ENCODE measurements at places on chromosomes 6 and 20. TPM values are rescaled to one million over a fixed set of nuclear protein-coding genes. Genes with fewer than 3 reads are reported as not detected.

The PCMTD2 gene
- total RNA-seq, result 37.8 TPM

The MDFI gene
- total RNA-seq, result 144 TPM

The SEMG1 gene
- not detected for total RNA-seq

The AIF1 gene
- total RNA-seq, result not detected

The RGS19 gene
- 18.3 TPM for total RNA-seq

The TCP11 gene
- not detected for total RNA-seq

The HUS1B gene
- 1.3 TPM for total RNA-seq

The ZBP1 gene
- not detected for total RNA-seq

The OOEP gene
- not detected for total RNA-seq

The NR2E1 gene
- not detected for total RNA-seq

The ANKRD66 gene
- not detected for total RNA-seq

The ANKS1A gene
- total RNA-seq, result 18.0 TPM

The POU3F2 gene
- 1.9 TPM for total RNA-seq

The BEND3 gene
- total RNA-seq, result 3.7 TPM

The KIF25 gene
- not detected for total RNA-seq

The ADGRF1 gene
- 0.05 TPM for total RNA-seq

The HDGFL1 gene
- total RNA-seq, result not detected

The BIRC7 gene
- total RNA-seq, result 2.9 TPM

The PFDN4 gene
- 28.3 TPM for total RNA-seq

The ID4 gene
- total RNA-seq, result 12.0 TPM

The COL11A2 gene
- 1.3 TPM for total RNA-seq

The BPIFB1 gene
- not detected for total RNA-seq

The WFDC12 gene
- not detected for total RNA-seq

The SRSF6 gene
- total RNA-seq, result 149 TPM

The EEF1A2 gene
- 37.6 TPM for total RNA-seq

The ERVFRD-1 gene
- not detected for total RNA-seq

The FOXS1 gene
- 26.0 TPM for total RNA-seq

The SRMS gene
- not detected for total RNA-seq

The C6orf163 gene
- 1.6 TPM for total RNA-seq

The KCNK16 gene
- total RNA-seq, result not detected

The CASS4 gene
- total RNA-seq, result 2.3 TPM

The MYBL2 gene
- total RNA-seq, result 6.2 TPM

The DEFB125 gene
- total RNA-seq, result not detected

The PERP gene
- total RNA-seq, result 36.4 TPM

The CST4 gene
- total RNA-seq, result not detected

The GPR63 gene
- total RNA-seq, result 1.6 TPM

The FNDC1 gene
- 8.6 TPM for total RNA-seq

The RSPH3 gene
- total RNA-seq, result 10.2 TPM

The TCF19 gene
- 2.5 TPM for total RNA-seq

The MAVS gene
- 38.4 TPM for total RNA-seq

The MOXD1 gene
- 3.5 TPM for total RNA-seq

The FKBP1C gene
- total RNA-seq, result 0.32 TPM

The SYTL3 gene
- 1.2 TPM for total RNA-seq

The EPB41L2 gene
- 120 TPM for total RNA-seq

The TFAP2D gene
- total RNA-seq, result not detected

Data from astrocyte (in vitro differentiated cells and primary cell).